NCI-H2081 treated with DMSO at 0.1 percent for 48 hours (cell line): ENCODE measurements at places on chromosomes 2 and 18.

GRCh38 chr2:74357627-74358026 is 14.4 kb upstream of the SLC4A5 start:
- no peak for DNase-seq

- no peak for DNase-seq
Measured at GRCh38 chr2:171524018-171524401, 1.7 kb downstream of the CYBRD1 start.

DNA sequence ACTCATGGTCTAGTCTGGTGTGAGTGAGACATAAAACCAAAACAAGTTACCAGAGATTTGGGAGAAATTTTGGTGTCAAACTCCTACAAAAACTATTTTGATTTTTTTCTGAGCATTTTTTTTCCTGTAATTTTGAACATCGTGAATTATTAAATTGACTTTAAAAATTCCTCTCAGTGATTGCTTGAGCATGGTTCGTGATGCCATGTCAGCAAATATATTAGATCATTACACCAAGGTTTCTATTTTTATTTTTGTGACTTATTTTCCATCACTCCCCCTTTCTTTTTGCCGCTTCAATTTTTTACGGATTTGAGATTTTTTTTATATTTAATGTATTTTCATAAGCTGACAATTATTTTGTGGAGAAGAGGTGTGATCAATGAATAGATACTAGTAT is 613.9 kb upstream of the LRATD1 start:
- no peak for DNase-seq

DNA sequence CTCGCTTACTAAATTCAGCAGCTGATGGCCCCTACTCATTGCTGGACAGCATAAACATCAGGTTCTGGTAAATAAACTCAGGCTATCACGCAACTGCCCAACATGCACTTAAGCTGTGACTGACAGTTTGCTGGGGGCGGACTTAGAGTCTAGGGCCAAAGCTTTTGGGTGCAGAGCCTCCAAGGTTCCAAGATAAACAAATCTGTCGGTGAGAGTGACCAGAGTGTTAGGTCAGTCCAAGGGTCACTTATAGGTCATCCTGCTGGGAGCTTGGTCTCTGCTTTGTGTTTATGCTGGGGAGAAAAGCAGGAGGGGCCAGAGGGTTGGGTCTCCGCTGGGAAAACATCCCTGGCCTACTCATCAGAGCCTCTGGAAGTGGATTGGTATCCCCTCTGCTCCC is 188.6 kb upstream of the GATA6 start:
- DNase-seq = no peak

GRCh38 chr2:26619096-26619495 is 22.1 kb downstream of the CIB4 start:
- DNase-seq = no peak

GRCh38 chr2:221460136-221460535 is 112.0 kb downstream of the EPHA4 start:
- DNase-seq = no peak

DNA sequence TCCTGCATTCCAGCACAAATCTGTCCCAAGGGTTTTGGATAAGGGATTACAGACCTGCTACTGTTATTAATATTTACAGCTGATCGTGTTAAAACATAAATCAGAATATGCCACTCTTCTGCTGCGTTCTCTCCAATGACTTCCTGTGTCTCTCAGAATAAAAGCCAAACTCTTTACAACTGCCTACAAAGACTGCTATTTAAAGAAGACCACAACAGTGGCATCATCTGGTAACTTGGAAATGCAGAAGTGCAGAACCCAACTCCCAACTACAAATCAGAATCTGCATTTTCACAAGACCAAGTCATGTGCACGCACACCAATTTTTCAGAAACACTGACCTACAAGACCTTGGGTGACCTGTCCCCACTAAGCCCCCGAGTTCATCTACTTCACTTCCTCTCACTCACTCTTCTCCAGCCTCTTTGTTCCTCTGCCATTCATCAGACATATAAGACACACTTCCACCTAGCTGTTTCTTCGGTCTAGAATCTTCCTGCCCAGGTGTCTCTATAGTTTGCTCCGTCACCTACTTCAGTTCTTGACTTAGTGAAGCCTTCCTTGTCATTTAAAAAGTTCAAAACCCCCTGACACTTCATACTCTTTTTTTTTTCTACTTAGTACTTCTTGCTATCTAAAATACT is 36.0 kb downstream of the CHN1 start:
- DNase-seq = no peak

DNA sequence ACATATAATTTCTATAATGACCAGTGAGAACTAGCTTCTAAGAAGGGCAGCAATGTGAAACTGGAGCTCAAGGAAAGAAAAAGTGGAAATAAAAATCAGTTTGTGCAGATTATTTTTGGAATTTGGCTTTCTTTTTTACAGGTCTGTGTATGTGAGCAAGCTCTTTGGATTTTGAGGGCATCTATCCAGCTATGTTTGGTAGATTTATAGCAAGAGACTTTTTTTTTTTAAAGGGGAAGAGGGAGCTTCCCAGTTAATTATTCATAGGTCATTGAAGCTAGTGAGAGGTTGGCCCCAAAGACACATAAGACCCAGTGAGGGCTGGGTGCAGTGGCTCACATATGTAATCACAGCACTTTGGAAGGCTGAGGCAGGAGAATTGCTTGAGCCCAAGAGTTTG is 24.0 kb upstream of the COLEC12 start:
- DNase-seq = no peak

- no peak for DNase-seq
Measured at GRCh38 chr18:934518-935133, 30.0 kb downstream of the ADCYAP1 start.

- no peak for DNase-seq
Measured at GRCh38 chr2:120574620-120575019, 161.0 kb upstream of the GLI2 start.

DNA sequence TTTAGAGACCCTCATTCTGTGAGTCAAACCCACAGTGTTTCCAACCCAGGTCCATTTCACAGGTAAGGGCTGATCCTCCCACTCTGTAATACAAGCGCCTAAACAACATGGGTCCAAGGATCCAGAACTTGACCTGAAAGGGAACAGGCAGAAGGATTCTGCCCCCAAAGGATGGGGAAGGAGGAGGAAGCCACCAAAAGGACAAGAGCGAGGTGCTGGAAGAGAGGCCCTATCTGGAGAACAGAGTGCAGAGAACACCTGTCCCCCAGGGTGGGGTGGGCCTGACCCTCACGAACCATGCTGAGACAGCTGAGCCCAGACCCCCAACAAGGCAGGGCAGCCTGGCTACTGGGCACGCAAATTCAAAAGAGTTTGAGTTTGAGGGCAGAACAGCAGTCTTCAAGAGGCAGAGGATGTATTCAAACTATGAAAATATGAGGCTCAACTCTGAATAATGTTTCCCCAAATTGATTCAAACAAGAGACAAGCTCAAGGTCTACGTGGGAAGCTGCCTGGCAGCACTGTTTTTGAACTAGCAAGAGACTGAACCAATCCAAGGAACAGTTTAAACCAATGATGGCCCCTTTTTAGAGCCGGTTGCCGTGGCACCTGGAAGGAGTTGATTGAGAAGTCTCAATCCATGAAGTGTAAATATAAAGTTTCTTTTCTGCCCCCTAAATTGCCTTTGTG is 212.7 kb downstream of the ALPK2 start:
- DNase-seq = no peak

- no peak for DNase-seq
Measured at GRCh38 chr2:96108541-96109360, 7.6 kb downstream of the ADRA2B start.

DNA sequence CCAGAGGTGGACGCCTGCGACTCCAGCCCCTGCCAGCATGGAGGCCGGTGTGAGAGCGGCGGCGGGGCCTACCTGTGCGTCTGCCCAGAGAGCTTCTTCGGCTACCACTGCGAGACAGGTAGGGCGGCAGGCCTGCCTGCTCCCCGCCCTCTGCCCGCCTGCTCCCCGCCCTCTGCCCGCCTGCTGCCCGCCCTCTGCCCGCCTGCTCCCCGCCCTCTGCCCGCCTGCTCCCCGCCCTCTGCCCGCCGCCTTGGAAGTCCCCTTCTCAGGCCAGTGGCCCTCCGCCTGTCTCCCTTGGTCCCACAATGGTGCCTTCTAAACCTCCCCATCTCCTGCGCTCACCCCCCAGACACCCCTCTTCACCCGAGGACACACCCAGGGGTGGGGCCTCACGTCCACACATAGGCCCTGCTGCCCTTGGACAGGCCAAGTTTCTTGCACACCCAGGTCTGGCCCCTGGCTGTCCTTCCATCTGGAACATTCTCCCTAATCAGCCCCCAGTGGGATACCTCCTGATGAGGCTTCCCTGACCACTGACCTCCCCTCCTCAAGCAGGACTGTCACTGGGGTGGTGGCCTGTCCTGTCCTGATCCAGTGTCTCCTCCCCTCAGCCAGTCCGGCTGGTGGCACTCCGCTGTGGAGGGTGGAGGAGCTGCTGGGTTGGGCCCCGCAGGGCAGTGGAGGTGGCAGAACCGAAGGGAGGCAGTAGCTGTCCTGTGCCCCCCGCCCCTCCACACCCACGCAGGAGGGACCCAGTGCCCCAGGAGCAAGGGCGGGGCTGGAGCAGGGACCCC is 37.9 kb downstream of the MTERF4 start:
- DNase-seq = no peak

DNA sequence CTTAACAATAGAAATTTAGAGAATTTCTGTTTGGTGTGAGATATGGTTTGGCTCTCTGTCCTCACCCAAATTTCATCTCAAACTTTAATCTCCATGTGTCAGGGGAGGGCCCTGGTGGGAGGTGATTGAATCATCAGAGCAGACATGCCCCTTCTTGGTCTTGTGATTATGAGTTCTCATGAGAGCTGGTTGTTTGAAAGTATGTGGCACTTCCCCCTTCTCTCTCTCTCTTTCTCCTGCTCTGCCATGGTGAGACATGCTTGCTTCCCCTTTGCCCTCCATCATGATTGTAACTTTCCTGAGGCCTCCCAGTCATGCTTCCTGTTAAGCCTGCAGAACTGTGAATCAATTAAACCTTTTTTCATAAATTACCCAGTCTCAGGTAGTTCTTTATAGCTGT is 524.7 kb upstream of the ACVR2A start:
- no peak for DNase-seq

- no peak for DNase-seq
Measured at GRCh38 chr2:219243291-219243761, 1.9 kb downstream of the GLB1L start.

- no peak for DNase-seq
Measured at GRCh38 chr2:108536133-108536780, 2.0 kb downstream of the LIMS1 start.

DNA sequence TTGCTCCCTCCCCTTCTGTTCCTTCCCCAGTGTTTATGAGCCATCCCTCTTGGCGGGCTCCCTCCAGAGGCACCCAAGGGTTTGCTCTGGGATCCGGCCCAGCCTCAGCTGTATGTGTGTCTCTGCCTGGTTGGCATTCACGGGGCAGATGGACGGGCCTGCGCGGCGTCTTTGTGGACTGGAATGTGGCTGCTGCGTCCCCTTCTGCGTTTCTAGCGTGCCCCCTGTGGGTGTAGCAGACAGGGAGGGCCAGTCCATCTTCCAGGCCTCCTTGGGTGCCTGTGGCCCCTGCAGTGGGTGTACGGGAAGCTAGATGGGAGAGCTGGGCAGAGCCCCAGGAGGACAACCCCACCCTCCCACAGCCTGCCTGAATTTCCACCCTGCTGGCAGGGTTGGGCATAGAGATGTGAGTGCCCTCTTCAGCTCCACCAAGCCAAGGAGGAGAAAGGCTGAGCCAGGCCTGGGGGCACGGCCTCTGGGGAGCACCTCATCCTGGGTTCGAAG is 15.7 kb downstream of the GPC1 start:
- DNase-seq = no peak

GRCh38 chr2:191166111-191166755 is 15.4 kb upstream of the STAT4 start:
- no peak for DNase-seq

GRCh38 chr2:32647180-32647651 is 19.4 kb downstream of the TTC27 start:
- no peak for DNase-seq

DNA sequence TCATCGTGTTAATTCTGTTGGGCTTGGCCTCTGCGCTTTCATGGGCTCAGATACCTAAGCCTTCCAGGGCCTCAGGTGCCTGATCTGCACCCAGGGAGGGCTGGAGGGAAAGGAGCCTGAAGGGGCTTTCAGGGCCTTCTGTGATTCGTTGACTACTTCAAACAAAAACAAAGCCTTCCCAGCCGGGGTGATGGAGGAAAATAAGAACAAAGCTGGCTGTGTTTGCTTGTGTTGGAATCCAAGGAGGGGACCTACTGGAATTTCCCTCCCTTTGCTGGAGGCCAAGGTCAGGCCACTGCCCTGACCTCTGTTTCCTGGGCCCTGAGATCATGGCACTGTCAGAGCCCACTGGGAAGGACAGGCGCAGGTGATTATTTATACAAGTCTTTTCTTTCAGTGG is 135.3 kb downstream of the KLHL29 start:
- no peak for DNase-seq

DNA sequence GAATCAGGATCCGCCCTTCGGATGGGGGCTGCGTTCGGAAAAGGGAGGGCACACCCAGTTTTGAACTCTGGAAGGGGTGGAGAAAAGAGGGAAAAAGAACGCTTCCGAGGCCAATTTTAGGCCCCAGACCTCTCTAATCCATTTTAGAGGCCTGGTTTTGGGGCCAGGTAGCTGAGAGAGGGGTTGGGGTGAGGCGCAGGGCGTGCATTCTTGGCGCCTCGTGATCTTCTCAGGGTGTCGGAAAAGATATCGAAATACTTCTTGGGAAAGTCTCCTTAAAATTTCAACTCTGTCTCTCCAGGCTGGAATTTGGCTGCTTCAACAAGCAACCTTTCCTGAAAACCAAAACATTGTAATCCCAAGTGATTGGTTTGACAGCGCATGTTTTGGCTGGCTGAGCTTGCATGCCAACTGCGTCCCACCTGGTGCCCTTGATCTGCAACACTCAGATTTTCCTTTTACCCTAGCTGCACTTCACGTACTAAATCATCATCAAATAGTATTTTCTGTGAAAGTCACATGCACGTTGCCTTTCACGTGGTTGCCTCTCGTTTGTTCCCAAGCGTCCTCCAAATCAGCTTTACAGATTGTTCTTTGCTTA is 864 bp upstream of the XPO1 start:
- peak; percentile 60 for DNase-seq

- DNase-seq = no peak
Measured at GRCh38 chr2:173673640-173674039, 291.5 kb downstream of the SP3 start.
